ENCODE measurements at places on chromosomes 12 and 14.
A peak's percentile ranks its signal among the peaks of the same experiment; 100 is the strongest.

GRCh38 chr12:49440035-49440434 is 72.8 kb downstream of the SPATS2 start:
- DNase-seq: no peak

GRCh38 chr12:113088971-113089756 is 32.6 kb downstream of the DTX1 start:
- no peak for DNase-seq

DNA sequence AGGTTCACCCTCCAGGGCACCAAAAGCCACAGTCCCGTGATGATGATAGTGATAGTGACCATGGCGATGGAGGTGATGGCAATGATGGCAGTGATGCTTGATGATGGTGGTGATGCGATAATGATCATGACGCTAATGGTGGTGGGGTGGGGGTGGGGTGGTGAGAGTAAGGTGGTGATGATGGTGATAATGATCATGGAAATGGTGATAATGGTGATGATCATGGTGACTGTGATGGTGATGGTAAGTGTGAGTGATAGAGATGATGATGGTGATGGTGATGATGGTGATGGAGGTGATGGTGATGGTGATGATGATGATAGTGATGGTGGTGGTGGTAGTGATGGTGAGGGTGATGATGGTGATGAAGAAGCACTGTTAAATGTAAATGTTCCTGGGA is 96.9 kb downstream of the SYNE3 start:
- DNase-seq: no peak

DNA sequence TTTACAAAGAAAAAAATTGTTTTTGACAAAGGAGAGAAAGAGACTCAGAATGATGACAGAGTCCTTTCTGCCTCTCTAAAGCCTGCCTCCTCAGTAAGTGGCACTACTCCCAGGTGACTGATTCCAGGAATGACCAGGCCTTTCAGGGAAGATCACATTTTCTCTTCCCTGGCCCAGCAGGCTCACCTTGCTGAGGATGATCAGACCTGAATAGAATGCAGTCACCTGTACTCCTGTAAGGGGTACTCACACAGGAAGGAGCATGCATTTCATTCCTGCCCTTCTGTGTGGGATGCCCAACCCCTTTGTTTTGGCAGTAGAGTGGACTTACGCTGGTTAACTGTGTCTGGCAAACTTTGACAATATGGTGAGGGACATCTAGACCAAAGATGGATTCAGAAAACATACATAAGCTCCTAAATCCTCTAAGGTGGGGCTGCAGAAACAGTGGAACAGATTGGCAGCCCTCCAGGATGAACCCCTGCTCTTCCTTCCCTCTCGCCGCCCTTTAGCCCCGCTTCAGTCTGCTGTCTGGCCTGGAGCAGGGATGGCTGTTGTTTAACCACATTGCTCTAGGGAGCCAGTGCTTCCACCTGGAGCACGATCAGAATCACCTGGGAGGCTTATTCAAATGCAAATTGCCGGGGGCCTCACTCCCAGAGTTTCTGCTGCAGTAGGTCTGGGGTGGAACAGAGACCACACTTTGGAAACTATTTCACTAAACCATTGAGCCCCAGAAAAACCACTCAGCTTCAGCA is 29.8 kb downstream of the ERG28 start:
- no peak for DNase-seq

DNA sequence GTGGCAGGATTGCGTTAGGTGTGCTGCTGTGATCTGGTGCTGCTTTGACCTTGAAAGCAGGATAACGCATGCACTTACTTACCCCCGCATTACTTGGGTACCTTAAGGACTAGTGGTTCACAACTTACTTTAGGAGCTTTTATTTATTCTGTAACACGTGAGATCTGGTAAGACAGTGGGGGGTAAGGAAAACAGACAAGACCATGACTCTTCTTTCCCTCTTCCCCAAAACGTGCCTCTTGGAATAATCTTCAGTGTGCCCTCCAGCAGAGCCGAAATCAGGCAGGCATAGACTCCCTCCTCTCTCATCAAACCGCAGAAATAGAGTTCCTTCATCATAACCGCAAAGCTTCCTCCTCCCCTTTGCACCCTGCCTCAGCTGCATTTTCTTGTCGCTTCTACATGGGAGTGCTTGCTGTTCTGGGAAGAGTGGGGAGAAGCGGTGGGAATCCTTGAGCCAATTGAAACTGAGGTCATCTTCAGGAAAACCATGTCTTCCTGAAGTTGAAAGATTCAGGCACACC is 43.4 kb downstream of the RAD52 start:
- DNase-seq: no peak

DNA sequence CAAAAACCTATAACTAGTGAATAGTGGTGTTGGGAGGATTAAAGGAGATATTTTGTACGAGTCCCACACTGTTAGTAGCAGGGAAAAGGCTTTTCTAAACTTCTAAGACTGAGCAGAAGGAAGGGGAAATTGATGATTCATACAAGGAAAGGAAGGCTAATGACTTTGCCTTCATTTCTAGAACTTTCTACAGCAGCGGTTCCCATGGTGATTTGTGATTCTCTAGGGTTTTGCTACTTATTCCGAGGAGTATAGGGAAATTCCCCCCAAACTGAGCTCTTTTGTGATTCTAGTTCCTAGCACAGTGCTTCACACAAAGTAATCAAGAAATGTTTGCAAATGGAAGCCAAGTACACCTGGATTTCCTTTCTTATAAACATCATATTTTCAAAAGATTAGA is 23.8 kb upstream of the PWP1 start:
- no peak for DNase-seq

GRCh38 chr14:104177411-104177810 is 39.0 kb downstream of the KIF26A start:
- no peak for DNase-seq

GRCh38 chr14:51394804-51395203 is 154.8 kb downstream of the TMX1 start:
- no peak for DNase-seq

DNA sequence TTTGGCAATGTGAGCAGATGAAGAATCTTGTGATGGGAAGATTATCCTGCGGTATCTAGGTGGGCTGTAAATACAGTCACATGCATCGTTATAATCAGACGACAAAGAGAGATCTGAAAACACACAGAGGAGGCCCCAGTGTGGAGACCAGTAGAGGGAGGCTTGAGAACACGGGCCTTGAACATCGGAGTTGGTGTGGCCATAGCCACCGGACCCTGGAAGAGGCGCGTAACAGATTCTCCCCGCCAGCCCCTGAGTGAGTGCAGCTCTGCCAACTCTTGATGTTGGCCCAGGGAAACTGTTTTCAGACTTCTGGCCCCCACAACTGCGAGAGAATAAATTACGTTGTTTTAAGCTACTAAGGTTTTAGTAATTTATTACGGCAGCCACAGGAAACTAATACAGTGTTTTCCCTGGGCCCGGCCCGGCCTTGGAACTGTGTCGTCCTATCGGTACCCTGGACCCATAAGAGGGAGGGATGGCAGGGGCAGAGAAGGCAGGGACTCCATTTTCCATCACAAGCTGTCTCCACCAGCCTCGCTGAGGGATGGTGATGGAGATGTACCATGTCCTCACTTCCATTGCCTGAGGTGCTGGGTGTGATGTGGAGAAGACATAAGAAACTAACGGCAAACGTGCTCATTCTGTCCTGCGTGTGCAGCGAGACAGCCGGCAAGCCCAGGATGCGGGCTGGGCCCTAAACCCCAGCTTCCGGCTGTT is 91.6 kb downstream of the NTF3 start:
- no peak for DNase-seq

DNA sequence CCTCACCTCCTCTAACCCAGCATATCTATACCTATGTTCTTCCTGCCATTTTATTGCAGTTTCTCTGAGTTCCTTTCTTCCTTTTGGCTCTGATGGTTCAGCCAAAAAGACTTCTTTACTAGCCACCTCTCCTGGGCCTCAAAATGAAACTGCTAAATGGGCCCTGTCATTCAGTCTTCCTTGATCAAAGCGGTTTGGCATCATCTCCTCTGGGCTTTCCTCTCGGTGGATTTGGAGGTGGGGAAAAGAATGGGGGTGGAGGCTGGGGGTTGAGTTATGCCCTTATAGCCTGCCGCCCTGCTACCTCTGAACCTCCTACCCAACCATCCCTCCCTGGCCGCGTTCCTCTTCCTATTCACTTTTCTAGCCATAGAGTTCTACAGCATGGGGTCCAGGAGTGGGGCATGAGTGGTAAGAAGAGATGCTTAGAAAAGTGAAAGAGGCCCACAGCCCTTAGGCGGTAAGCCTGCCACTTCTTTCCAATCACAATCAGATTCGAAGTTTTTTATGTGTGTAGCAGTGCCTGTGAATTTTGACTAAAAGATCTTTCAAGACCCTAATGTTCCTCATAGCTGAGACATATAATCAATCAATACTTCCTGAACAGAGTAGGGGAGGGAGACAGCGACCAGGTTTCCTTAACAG is 2.5 kb downstream of the AJUBA start:
- no peak for DNase-seq

DNA sequence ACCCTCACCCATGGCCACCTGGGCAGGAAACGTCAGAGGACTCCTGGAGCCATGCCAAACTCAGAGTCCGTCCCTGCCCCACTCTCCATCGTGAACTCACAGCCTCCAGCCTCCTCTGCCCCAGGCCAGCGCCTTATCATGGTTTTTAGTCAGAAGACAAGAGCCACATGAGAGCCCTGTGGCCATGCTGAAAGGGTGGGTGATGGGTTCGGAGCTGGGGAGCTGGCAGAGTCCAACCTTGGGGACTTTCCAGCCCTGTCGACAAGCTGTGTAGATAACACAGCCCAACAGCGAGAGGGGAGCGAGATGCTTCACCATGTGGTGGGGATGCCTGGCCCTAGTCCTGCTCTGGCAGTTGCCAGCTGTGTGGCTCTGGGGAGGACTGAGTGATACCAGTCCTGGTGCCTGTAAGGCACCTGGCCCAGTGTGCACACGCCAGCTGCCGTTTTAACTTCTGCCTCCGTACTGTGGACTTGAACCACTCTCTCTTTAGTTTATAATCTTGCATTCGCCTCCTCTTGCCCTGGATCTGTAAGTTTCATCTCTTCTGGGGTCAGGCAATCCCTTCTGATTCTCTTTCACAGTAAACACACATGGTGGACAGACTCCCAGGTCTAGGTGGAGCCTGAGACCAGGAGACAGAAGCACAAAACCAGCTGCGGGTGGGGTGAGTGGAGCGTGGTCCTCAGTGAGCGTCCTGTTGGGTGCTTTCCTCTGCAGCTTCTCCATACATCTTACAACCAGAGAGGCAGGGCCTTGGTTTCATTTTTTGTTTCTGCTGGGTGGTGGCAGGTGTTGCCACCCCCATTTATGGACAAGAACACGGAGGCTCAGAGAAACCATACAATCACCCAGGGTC is 55.3 kb downstream of the RIN3 start:
- peak; percentile 47 for DNase-seq

GRCh38 chr14:65210118-65210821 is 108.0 kb upstream of the MAX start:
- peak; percentile 53 for DNase-seq

DNA sequence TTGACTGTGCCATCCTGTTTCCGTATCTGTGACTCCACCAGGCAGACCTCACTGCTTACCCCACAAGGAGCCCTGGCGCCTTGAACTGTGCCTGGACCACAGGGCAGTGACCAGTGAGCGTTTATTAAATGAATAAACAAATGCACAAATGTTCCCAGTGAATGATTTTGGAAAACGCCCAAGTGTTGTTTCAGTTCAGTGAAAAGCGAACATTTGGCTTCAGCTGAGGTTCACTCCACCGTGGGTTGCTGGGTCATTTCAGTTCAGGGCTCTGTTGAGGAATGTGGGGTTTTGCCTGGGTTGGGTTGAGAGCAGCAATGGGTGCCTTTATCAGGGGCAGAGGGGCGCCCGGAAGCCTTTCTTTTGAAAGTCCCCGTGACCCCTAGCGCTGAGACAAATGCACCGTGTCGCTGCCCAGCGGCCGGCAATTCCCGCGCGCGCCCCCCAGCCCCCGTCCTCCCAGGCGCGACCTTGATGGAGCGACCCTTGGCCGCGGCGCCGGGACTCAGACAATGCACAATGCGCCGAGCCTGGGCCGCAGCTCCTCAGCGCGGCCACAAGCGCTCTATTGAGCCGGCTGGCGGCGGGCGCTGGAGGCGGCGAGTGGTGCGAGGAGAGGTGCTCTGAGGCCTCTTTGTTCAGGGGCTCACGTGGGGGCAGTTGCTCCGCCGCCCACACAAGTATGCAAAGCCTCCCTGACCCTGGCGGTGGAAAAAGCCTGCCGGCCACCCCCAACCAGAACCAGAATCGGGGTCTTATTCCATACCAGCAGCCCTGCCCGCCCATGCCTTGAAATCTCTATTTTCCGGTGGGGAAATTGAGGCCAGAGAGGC is 40.5 kb upstream of the CLMN start:
- DNase-seq: no peak

DNA sequence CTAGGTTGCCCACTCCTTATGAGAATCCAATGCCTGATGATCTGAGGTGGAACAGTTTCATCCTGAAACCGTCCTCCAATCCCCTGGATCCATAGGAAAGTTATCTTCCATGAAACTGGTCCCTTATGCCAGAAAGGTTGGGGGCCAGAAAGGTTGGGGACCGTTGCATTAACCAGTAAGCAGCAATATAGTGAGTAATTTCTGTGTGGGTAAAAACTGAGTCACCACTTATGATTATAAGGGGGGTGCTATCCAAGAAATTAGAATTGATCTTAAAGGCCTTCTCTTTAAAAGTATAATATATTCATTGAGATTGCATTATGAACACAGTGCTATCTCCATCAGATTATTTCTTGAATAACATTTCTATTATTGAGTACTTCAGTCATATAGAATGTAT is 97.2 kb downstream of the PCNX1 start:
- no peak for DNase-seq

- DNase-seq: peak; percentile 32
Observed at GRCh38 chr14:73248108-73248868, 11.0 kb downstream of the PAPLN start.

- no peak for DNase-seq
Observed at GRCh38 chr14:32813401-32813800, 125.3 kb upstream of the NPAS3 start.

DNA sequence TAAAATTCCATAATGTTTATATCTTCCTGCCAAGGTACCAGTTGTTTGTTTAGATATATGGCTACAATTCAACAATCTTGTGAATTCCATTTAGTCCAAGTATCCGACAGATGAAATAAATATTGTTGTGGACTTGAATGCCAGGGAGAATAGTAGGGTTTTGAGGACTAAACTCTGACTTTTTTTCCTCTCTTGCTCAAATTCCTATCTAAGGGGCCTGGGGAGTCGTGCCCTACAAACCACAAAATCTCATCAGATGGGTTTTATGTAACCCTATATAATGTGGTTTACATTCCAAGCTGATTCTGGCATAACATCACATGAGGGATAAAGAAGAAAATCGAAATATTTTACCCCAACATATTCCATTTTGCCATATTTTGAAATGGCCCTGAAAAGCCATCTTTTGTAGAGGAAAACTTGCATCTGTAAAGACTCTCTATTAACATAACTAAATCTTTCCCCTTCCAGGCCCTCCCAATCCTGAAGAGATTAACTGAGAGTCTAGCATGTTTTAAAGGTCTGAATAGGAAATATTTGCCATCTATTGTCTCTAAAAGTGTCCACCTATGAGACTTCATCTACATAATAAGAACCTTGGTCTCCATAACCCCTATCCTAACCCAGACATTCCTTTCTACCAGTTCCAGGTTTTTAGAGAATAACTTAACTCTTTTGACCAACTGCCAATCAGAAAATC is 184.7 kb upstream of the KITLG start:
- DNase-seq: no peak

GRCh38 chr12:63940310-63941005 is 96.0 kb downstream of the SRGAP1 start:
- no peak for DNase-seq

GRCh38 chr14:103155010-103155409 is 31.7 kb downstream of the TNFAIP2 start:
- DNase-seq: no peak

GRCh38 chr12:111434049-111434448 is 28.3 kb downstream of the SH2B3 start:
- DNase-seq: no peak

- DNase-seq: no peak
Observed at GRCh38 chr12:63965936-63966605, 121.6 kb downstream of the SRGAP1 start.

All from stimulated activated naive B cell treated with anti-CD40 and anti-IgM and Interleukin-4, amounts not matched to agents 10 μg/mL and 1 μg/mL and 100 μg/mL, for 72 hours (primary cell).